CD4-positive, alpha-beta T cell treated with Interleukin-4 for 1 hour (primary cell): ENCODE measurements at places on chromosomes 3 and 15.

GRCh38 chr3:44130249-44130648, 111.4 kb upstream of the TOPAZ1 start:
- no peak for DNase-seq

GRCh38 chr3:78754066-78754743, 1013.6 kb downstream of the ROBO1 start:
- DNase-seq, result no peak

DNA sequence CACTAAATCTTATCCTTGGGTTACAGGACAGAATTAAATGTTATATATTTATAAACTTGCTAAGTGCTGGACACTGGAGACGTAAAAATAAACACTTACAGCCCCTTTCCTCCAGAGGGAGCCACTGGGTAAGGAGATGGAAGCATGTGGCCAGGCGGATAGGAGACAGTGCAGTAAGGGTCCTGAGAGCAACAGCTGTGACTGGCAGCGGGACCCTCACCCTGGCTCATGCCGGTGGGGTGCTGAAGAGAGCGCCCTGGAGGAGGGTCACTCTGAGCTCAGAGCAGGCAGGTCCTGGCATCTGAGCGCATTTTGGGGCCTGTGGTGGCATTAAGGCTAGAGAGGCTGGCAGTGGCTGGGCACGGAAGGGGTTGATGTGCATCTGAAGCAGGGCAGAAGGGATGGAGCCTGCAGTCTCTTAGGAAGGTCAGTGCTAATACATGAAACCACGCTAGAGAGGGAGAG, 16.0 kb downstream of the SEC61A1 start:
- peak; percentile 57 for DNase-seq

GRCh38 chr3:124997303-124998246, 58.2 kb downstream of the HEG1 start:
- DNase-seq, result no peak

GRCh38 chr15:86700864-86701610, 621.4 kb downstream of the AGBL1 start:
- no peak for DNase-seq

- DNase-seq, result no peak
Measured at GRCh38 chr3:133136114-133137041, 98.2 kb downstream of the TMEM108 start.

DNA sequence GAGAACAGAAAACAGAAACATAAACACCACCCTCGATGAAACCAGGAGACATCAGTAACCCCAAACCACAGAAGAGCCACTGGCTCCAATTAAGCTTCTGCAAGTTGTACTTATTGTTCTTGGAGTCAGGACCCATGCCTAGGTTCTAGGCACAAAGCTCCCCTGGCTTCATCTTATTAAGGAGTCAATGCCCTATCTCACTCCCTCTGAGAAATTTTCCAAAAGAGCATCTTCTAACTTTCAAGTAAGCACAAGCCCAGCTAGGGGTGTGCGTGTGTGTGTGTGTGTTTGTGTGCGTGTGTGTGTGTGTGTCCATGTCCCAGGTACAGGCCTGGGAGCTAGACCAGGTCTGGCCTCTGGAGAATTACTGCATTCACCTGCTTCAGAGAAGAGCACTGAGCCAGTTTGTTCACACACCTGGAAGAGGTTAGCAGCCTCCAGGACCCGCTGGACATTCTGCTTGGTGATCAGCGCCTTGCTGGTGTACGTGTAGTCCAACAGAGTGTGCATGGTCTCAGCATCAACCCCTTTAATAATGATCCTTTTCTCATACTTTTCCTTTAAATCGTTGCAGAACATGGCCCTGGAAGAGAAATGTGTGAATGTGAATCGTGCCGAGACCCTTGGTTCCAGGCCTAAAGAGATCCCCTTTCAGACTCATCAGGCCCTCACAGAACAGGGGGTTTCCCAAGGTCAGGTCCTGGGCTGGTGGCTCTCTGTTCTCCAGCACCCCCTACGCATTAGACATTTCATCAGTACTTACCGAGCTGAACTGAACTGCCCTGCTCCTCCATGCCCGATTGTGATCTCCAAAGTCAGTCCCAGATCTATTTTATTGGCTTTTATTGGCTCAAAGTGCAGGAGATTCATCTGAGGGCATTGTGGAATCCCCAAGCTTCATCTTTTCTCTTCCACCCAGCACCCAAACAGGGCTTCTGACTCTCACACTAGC, 27.8 kb downstream of the KLHL6 start:
- DNase-seq, result no peak

DNA sequence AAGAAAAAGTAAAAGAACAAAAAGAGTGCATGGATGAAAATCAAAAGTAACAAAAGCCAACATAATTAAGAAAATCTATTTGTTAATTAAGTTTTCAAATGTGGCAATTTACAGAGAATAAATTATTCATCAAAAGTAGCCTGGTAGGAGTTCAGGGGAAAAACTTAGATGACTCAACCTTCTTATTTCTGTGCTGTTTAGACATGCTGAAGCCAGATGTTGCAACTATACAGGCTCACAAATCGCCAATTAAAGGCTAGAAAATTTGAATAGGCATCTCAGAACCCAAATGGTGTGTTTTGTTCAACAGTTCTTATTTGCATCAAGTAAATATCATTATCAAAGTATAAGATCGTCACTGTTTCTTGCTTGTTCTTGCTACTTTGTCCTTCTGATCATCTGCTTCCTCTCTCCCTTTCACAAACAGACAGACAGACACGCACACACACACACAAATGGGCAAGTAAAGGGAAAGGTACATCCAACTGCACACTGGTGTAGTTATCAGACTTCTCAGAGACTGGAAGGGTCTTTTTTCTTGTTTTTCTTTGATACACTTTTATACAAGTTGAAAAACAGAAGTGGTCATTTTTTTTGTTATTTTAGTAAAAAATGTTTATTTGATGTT, 572.2 kb downstream of the MECOM start:
- no peak for DNase-seq

DNA sequence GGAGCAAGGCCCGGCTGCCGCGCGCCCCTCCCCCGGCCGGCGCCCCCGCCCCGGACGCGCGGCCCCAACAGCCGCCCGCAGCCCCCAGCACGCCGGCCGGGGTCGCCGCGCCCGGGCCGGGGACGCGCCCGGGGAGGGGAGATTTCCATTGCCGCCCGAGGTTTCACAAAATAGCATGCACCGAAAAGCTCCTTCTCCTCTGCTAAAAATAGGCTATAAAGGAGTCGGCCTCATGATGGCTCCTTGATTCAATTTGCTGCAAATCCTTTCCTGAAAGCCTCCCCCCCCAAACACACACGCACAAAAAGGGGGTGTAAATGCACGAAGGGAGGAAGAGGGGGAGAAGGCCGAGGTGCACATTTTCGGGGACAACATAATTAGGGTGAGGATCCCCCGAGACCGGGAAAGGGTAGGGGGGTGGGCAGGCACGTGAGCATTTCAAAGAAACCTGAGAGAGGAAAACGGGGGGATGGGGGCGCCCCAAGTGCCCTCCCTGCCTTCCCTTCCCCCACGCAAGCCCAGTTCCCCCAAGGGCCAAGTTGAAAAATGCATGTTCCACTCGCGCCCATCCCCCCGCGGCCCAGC, 734 bp downstream of the TBL1XR1 start:
- peak; percentile 46 for DNase-seq

GRCh38 chr3:128053614-128054013, 1.4 kb downstream of the SEC61A1 start:
- DNase-seq, result no peak

DNA sequence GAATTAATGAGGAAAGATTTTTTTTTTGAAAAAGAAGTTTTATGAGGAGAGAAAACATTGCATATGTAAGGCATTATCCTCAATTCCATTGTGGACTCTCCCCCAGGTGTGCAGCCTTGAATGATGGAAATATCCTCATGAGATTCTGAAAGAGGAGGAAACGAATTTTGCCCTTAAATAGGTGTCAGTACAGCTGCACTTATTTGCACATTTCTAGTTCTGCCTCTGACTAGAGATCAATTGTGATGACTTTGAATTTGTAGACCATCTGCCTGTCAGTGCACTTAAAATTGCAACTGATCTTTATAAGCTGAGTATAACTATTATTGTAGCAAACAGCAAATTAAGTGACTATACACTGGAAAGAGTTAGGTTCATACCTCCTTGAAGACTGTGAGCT, 141.8 kb downstream of the UBE2E2 start:
- DNase-seq, result no peak

DNA sequence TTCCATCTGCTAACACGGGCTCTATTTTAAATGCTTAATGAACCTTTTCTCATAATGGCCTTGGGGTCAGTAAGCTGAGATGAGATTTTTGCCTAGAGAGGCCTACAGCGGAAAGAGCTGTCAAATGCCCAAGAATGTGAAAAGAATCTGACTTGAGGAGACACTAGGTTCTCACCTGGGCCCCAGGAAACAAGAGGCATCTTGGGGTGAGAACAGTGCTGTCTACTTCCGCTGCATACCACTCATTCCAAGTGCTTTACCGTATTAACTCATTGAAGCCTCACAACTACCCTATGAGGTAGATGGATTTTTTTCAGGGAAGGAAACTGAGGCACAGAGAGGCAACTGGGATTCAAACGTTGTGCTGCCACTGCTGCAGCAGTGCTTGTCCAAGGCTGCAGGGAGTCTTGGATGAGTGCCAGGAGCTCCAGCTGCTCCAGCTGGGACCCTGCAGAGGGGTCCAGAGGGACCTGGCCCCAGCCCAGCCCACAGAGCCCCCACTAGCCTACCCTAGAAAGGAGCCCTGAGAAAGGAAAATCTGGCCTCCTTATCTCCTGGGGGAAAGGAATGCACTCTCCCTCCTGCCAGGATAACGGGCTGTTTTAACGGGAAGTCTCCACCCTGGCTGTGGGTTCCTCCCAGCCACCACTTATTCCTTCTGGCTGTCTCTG, 68.4 kb downstream of the SLC12A8 start:
- DNase-seq, result no peak

GRCh38 chr3:99439892-99440291, 198.5 kb upstream of the COL8A1 start:
- no peak for DNase-seq

DNA sequence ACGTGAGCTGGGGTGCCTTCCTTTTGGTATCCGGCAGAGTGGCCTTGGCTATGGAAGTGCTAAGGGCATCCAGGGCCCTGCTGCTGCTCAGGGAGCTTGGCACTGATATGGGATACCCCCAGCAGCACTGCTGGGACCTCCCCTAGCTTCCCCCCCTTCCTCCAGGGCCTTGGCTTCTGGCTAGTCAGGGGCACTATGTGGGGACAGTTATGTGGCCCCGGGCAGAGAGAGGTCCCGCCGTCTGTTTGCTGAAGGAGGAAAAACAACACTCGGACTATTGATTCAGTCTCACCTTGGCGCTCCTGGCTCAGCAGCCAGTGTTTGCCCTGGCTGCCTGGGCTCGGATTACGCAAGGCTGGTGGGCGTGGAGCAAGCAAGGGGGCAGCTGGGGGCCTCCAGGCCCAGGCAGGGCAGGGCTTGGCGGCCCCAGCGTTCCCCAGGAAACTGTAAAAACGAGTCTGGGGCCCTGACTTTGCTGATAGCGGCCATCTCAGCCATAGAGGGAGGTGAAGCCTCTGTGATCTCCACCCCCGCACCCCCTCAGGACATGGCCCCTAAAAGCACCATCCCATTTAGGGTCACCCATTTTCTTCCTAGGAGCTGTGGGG, 5.7 kb downstream of the FURIN start:
- DNase-seq, result no peak

GRCh38 chr15:98611808-98612207, 36.5 kb upstream of the IGF1R start:
- no peak for DNase-seq

DNA sequence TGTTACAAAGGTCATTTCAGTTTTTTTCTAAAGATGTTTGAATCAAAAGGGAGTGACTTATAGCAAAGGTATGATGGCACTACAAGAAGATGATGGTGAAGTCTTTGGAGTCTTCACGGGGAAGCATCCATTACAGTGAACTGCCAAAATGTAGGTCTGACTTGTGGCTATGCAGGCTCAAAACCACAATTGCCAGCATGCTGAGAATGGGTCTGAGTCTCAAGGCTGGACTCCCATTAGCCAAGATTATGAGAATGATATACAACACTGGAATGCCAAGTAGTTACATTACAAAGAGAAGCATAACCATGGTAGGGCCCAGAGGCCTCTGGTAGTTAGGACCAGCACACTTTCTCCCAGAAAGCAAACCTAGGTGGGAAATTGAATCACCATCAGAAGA, 194.2 kb downstream of the MTHFS start:
- no peak for DNase-seq

DNA sequence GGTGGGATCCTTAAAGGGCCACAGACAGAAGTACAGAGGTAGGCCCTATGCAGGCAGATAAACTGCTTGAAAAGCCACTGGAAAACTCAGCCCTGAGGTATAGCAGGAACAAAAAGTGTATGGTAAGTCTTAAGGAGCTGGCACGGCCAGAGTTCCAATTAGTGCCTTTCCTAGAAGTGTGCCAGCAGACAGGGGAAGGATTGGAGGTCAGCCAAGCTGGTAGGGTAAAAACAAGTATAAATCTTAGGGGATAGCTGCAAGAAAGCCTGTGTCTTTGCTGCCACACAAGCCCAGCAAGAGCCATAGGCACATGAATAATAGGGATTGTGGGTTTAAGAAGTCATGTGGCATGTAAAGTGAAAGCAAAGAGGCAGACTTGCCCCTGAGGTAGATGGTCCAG, 582.5 kb downstream of the PLOD2 start:
- DNase-seq, result no peak

DNA sequence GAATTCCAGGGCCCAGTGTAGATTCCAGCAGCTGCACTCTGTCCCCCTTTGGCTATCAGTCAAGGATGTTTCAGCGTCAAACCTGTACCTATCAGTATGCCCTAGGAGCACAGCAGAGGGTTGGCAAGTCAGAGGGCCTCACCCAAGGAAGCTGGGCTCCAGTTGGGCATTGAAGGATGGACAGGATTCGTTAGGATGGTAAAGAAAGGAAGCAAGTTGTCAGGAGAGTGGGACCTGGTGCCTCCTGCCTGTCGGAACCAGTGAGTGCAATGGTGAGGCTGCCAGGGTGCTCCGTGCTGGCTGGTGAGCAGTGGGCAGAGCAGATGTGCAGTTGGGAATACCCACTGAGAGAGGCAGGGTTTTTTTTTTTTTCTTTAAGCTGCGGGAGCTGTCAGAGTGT, 157.2 kb downstream of the CHDH start:
- DNase-seq, result no peak

GRCh38 chr3:171622126-171622525, 161.9 kb upstream of the TNIK start:
- DNase-seq, result no peak

DNA sequence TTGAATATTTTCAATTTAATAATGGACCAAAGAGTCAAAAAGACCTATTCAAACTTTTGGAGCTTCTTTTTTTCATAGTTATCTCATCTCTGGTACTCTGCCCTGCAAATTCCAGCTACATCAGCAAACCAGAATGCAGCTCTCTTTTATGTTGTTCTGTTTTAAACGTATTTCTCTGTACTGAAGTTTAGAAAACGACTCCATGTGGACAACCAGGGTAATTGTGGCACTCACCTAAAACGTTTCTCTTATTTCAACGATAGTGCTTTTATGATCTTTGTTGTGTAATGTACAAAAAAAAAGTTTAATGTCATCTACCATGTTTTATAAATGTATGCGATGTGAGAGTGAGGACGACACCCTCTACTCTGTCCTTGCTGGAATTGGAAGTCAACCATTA, 1472.3 kb upstream of the GBE1 start:
- no peak for DNase-seq

GRCh38 chr3:83457551-83457950, 1501.2 kb upstream of the CADM2 start:
- DNase-seq, result no peak

- DNase-seq, result no peak
Measured at GRCh38 chr3:183038757-183039156, 58.4 kb upstream of the DCUN1D1 start.

GRCh38 chr3:41592753-41593510, 369.0 kb downstream of the ULK4 start:
- DNase-seq, result no peak

GRCh38 chr15:89002281-89002761, 85.9 kb upstream of the ABHD2 start:
- DNase-seq, result peak; percentile 17

GRCh38 chr3:171480526-171480925, 20.3 kb upstream of the TNIK start:
- no peak for DNase-seq
